ENCODE measurements at places on chromosomes 7 and 10.

- no peak for DNase-seq
Measured at GRCh38 chr7:112437072-112437471, 13.2 kb upstream of the IFRD1 start.

- DNase-seq = no peak
Measured at GRCh38 chr10:33117230-33117629, 159.2 kb upstream of the ITGB1 start.

DNA sequence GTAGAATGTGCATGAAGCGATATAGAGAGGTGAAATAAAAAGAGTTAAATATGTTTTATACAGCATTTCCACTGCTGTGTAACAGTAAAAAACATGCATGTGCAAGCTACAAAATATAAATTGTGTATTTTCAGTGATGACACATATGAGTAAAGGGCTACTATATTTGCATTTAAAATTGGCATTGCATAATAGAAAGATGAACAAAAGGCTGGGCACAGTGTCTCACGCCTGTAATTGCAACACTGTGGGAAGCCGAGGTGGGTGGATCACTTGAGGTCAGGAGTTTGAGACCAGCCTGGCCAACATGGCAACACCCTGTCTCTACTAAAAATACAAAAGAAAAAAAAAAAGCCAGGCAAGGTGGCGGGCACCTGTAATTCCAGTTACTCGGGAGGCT lies 79.8 kb upstream of the CCDC71L start:
- DNase-seq = peak; percentile 55

DNA sequence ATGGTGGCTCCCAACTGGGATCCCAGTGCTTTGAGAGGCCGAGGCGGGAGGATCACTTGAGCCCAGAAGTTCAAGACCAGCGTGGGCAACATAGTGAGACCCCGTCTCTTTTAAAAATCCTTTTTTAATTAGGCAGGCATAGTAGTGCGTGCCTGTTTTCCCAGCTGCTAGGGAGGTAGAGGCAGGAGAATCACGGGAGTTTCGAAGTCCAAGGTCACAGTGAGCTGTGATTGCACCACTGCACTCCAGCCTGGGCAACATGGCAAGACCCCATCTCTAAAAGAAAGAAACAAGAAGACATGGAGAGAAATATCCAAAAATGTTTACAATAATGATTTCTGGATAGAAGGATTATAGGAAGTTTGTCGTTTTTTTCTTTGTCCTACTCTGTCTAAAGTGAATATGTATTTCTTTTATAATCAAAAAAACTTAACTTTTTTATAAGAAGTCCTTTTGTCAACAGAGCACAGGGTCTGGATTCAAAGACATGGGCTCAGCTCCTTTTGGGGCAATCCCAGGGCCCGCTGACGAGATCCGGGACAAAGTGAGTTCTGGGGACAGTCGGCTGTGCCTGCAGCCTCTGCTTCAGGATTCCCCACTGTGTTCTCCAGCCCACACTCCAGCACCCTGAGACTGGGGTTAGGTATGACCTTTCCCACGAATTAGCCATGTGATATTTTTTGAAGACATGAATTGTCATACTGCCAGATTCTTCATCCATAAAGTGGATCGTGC lies 45.6 kb downstream of the PDGFA start:
- no peak for DNase-seq

GRCh38 chr10:27816320-27816719 lies 70.7 kb upstream of the MKX start:
- peak; percentile 56 for DNase-seq

DNA sequence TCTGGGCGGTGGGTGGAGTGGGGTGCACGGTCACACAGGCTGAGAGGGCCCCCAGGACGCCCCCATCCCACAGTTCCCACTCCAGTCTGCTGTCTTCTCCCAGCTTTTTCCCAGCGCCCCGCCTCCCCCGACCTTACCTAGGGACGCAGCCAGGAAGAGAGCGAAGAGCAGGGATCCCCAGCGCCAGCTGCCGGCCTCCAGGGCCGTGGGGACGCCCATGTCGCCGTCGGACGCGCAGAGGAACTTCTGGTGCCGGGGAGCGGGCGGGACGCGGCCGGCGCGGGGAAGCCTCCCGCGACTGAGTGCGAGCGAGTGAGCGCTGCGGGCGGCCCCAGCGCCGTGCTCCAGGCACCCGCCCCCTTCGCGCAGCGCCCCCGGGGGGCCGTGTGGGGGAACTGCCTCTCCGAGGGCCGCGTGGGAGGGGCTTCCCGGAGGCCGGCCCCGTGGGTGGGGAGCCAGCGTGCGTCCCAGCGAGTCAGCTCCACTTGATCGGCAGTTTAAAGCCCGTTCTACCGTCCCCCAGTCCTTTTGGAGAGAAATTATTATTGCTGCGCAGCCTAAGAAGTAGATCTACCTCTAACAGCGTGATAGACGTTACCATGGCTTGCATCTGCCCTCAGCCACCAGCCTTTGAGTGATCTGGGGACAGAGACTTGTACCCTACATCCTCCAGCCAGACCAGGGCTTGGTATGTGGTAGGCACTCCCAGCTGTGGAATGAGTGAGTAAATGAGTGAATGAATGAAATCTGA lies at the start of gene VSIR:
Gene VSIR, minus strand, starts transcription at position 300 of the 751 bp plus-strand sequence. Its CDS starts 81 bp downstream, at position 219.
- DNase-seq = peak; percentile 99

DNA sequence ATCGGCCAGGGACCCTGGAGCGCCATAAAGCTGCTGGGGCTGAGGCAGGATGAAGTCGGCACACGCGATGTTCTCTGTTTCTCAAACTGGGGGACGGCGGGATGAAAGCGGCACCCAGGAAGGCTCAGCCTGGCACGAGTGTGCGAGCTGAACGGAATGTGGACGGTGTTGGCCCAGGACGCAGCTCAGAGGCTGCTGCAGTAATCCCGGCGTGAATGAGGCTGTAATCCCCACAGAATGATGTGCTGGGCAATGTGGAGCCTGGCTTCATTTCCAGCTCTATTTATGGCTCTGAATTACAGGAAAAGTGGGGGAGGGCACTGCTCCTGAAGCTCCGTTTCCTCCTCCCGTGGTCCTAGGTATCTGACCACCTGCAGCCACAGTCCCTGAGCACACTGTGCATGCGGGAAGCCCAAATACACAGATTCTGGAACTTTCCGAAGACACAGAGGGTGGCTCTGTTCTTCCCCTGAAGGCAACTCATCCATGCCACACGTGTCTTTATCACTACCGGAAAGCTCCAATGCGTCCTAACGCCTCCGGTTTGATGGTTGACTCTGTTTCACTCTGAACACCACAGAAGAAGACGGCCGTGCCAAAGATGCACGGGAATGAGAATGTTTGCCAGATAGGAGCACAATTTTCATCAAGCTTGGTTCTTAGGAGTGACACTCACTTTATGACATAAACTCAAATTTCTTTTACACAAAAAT lies 37.6 kb downstream of the KLF6 start:
- no peak for DNase-seq

DNA sequence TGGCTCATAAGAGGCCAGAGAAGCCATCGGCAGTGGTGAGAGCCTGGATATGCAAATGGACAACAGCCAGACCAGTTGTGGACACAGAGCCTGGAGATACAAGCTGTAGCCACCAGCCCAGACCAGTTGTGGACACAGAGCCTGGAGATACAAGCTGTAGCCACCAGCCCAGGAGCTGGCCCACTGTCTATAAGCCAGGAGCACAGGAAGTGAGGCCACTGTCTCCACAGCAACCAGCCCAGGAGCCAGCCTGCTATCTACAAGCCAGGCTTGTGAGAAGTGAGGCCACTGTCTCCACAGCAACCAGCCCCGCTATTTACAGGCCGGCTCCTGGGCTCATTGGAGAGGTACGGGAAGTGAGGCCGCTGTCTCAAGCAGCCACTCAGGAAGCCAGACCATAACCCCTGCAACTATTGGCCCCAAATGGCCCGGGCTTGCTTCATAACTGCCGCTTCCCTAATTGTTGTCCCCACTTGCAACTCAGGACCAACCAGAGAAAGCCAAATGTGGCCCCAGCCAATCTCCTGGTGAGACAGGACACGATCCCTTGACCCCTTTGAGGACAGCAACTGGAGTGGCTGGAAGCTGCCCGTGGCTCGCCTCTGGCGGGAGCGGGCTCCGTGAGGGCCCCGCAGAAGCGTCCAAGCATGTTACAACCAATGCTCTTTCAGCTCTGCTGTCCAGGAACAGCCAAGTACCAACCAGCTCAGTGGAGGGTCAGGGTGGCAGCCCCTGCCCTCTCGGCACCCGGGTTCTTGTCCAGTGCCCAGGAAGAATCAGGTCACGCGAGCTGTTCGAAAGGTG lies 44.1 kb upstream of the CNPY1 start:
- DNase-seq = peak; percentile 67

- DNase-seq = peak; percentile 26
Measured at GRCh38 chr7:37918526-37918925, 1.9 kb upstream of the SFRP4 start.

DNA sequence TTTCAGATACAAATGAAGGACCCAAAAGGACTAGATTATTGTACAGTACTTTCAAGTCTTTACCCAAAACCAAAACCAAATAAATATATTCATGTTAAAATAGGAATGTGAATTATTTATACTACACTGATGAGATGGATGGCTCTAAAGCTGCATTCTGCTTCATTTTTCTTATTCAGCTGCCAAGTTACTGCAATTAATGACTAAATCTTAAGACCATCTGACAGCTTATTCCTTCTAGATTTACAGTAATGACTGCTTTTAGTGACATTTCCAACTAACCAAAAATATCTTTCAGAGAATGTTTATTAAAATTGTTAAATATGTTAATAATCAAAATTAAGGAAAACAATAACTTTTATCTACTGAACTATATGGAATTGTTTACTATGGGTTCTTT lies 20.9 kb downstream of the ENKUR start:
- no peak for DNase-seq

- no peak for DNase-seq
Measured at GRCh38 chr10:104233817-104234216, 1.7 kb upstream of the CFAP43 start.

DNA sequence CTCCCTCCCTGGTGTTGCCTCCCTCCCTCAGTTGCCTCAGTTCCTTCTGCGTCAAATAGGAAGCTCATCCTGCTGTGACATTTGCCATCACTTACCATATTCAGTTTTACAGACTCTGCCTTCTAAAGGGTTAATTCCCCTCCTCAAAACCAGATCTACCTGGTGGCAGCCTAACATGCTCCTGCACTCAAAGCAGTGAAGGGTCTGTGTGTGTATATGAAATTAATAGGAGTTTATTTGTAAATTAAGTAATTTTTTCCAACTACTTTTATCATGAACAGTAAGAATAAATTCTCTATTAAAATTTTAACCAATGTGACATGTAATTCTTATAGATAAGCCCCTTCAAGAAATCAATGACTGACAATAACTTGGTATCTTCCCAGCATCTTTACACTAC lies 158.6 kb upstream of the INSYN2A start:
- no peak for DNase-seq
